NCI-H1417 (cell line): ENCODE measurements at places on chromosomes 1 and 21.

- DNase-seq: no peak
These were observed 259.0 kb downstream of the NEGR1 start for GRCh38 chr1:72023063-72023930.

DNA sequence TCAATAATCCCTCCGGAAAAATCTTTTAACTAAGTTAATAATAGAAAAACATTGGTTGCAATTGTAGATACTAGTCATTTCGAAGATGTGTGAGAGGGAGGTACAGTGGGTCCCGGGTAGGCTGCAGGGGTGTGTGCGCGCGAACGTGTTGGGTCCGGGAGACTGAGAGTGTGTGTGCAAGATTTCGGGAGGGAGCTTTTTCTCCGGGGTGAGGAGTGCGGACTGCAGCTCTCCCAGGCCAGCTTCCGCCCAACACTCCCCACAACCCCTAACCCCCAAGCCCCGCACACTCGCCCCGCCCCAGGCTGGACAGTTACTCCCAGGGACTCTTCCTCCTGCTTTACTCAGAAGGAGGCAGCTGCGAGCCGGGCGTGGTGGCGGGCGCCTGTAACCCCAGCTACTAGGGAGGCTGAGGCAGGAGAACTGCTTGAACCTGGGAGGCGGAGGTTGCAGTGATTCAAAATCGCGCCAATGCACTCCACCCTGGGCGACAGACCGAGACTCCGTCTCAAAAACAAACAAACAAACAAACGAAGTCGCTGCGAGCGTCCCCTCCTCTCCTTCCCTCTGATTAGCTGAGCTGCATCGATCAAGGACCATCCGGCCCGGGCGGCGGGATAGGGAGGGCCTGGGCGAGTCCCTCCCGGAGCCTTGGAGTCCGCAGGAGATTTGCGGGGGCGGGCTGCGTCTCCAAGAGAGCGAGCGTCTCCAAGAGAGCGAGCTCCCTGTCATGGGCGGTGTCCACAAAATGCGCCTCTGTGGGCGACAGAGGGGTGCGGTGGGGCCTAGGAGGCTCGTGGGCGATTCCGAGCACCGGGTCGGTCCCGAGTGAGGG, 28.3 kb upstream of the PPM1J start:
- DNase-seq: no peak

DNA sequence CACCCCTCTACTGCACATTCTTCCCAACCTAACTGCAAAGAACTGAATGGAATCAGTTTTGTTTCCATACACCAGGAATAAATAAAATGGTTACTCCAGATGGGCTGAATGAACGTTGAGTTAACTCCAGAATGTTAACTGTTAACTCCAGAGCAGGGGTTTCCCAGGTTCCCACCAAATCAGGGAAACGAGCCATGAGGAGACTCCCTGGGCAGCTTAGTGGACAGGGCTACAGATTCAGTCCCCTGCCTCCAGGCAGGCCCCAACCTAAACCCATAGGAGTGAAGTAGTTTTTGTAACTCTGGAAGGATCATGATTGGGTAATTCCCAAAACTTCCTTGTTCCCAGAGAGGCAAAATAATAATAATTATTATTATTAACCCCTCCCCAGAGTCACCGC, 14.1 kb downstream of the VSIG8 start:
- no peak for DNase-seq

DNA sequence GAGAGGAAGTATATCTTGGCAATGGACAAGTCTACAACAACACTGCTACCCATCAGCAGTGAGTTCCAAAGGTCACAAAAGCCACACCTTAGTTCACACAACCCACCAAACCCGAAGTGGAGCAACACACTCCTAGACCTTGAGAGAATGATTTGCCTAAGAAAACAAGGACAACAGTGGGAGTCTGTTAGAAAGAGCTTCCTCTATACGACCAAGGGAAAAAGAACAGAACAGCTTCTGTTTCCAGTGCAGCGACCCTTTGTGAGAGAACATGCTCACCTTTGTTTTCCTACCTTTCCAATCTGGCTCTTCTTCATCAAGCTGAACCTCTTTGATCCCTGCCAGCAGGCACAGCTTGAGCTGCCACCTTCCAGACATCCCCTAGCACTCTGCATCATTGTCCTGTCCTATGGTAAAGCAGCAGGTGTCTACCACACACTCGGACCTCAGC, 56.7 kb upstream of the PALMD start:
- no peak for DNase-seq

DNA sequence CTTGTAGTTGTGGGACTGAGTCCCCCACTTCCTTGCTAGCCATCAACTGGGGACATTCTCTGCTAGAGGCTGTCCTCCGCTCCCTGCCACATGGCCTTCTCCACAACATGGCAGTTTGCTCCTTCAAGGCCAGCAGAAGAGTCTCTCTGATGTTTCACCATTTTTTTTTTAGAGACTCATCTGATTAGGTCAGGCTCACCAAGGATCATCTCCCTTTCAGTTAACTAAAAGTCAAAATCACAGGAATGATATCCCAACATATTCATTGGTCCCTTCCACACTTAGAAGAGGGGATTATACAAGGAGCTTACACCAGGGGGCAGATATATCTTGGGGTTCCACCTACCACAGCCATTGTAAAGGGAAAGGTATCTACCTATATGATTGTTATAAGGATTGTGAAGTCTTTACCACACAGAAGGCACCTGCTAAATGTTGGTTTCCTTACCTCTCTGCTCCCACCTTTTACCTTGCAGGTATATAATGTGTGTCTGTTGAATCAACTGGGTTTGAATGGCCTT, 23.3 kb downstream of the RIMKLA start:
- no peak for DNase-seq

- DNase-seq: no peak
These were observed 24.6 kb downstream of the TEX35 start for GRCh38 chr1:178537382-178538090.

- DNase-seq: no peak
These were observed 3.9 kb upstream of the IL24 start for GRCh38 chr1:206893380-206893779.

GRCh38 chr1:108200687-108201051, 526 bp upstream of the SLC25A24 start:
- DNase-seq: peak; percentile 76

DNA sequence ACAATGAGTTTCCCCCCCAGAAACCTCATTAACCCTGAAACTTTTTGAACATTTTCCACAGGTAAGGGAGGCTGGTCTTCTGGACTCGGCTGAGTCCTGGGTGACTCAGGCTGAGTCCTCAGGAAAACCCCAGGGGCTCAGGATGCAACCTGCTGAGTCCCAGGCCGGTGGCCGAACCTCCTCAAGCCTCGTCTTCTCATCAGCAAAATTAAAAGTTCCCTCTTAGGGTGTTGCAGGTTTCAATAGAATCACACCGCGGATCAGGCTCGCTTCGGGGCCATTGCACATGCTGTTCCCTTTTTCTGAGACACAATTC, 35.0 kb upstream of the GRHL3 start:
- no peak for DNase-seq

DNA sequence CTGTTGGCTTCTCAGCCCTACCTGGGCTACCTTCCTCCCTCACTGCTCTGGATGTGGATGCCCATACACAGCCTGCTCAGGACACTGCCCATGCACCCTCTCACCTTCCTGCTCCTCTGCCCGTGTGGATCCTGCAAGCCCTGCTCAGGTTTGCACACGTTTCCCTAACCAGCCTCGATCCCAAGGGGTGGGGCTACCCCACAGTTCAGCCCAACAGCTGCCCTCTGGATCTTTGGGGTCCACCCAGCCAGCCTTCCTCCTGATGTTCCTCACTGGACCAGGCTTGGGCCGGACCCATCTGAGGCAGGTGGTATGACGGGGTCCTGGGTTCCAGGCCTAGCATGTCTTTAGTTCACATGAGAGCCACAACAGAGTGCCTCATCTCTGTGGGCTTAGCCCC, 4.7 kb downstream of the TMEM54 start:
- DNase-seq: no peak

DNA sequence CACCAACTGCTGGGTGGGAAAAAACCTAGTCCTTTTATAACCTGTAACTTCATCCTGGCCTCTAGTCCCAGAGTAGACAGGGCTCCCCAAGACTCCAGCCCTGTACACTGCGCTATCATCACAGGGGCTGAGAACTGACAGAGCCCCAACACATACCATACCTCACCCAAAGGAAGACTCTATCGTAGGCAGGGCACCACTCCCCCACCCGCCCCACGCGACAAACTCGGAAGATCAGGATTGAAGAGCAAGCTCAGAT, 15.8 kb downstream of the INPP5B start:
- DNase-seq: no peak
